ENCODE measurements at places on chromosomes 7 and 10. TPM values are rescaled to one million over a fixed set of nuclear protein-coding genes. Genes with fewer than 3 reads are reported as not detected.

GRCh38 chr10:105279101-105279500, 638.0 kb downstream of the SORCS3 start:
- DNase-seq: no peak

DNA sequence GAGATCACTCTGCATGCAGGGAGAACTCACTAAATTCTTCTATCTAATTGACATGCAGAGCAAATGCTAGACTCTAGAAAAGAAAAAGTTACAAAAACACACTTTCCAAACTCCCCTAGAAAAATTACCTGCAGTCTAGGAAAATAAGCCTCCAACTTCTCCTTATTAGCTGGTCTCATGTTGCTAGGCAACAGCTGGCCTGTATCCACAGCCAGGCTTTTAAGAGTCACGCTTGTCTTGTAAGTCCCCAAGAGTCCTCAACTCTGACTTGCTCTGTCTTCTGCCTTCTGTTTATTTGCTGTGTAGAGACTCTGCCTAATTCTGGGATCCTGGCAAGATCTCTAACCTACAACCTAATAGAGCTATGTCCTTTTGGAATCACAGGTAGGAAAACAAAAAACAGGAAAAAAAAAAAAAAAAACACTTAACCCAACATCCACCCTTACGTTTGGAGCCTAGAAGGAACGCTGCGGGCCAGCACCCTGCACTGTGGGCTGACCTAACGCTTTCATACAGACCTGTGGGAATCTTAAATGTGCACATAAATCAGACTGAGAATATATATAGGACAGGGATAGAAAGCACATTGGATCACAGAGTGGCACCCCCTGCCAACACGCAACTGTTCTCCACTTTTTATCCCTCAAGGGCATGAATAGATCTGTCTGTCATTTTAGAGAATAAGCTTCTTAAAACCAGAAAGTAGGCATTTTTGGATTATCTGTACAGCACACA, 117.0 kb upstream of the PTPRZ1 start:
- DNase-seq: no peak

DNA sequence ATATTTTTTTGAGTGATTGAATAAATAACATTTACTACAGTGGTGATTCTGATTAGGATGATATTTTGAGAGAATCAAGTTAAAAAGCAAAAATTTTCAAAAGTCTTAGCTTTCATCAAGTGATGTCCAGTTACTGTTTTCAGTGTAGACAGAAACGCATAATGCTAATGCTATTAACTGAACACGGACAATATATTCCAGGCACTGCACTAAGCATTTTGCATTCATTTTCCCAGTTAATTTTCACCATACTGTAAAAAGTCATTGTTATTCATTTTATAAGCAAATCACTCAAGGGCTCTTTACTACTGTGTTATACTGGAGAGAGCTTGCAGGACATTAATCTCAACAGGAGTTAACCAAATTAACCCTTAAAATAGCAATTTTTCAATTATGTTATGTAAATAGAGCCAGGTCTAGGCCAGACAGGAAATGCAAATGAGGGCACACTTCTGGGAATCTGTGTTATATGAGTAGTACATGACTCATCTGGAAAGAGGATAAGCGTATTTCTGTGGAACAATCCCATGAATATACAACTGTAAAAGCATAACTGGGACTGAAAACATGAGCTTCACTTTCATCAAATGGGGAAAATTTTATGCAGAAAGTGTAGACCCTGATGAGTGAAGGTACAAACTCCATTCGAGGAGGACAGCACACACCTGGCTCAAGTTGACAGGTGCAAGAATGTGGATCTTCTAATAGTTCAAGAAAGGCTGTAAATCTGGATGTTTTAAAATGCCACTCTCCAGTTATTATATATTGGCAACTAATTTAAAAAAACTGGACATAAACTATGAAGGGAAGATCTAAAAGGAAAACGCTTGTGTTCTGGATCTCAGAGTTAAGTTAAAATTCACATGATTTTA, 75.4 kb downstream of the ANK3 start:
- peak; percentile 83 for DNase-seq

DNA sequence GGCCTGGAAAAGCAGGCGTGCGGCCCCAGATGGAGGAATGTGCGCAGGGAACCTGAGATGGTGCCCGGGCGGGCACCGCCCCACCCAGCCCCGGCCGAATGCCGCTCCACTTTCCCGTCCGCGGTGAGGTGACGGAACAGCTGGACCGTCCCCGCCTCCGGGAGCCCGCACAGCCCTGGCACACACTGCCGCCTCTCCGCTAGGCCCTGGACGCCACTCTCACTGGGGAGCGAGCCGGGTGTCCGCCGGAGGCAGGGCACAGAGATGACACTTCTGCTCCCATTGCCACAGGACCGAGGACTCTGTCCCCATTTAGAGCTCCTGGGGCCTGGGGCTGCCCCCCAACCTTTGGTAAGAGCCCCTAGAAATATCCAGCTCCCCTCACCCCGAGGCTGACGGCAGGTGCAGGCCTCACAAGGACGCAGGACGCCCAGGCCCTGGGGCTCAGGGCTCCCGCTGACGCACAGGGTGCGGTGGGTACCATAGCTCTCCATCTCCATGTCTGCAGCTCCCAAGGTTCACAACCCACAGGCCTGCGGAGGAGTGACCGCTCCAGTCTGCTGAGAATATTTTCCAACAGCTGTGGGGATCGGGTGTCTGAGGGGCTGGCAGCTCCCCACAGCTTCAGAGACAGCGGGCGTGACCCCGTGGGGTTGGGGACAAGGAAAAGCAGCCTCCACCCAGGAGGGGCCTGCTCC, 52.2 kb upstream of the PDGFA start:
- no peak for DNase-seq

GRCh38 chr10:36181426-36182178, 539.5 kb upstream of the FZD8 start:
- DNase-seq: no peak

DNA sequence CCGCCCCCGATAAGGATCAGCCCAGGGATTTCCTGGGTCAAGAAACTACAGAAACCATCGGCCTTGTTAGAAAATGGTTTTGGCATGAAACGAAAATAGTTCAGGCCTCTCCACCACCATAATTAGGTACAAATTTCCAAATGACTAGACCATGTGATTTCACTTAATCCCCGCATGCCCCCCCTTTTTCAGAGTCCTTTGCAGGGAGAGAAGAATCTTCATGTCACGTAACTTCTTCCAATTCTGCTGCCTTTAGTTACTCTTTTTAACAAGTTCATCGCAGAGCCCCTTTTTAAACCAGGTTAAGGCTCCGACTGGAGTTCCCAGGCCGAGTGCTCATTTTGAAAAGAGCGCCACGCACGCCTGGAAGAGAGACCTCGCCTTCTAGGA, 3.4 kb downstream of the PDGFA start:
- DNase-seq: no peak

GRCh38 chr10:63491588-63492316, 26.0 kb upstream of the JMJD1C start:
- peak; percentile 78 for DNase-seq

DNA sequence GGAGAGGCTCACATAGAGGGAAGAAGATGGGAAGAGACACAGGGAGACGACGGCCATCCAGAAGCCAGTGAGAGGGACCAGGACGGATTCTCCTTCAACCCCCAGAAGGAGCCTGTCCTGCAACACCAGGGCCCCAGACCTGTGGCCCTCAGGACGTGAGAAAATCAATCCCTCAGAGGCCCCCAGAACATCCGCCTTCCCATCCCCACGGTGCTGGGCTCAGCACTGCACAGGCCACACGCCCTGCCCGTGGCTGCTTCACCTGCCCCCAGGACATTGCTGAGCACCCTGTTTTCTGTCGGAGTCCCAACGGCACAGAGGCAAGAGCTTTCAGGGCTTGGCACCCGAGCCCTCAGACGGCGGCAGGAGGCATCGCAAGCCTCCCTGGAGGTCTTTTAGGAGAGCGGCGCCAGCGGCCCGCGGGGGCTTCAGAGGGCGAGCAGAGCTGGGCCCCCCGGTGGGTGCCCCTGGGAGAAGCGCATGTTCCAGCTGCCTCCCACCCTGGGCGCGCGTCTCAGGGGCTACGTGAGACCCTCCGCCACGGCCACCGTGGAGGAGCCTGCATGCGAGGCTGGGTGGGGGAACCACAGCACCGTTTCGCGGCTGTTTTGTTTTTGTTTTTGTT, 42.8 kb downstream of the PDGFA start:
- DNase-seq: no peak

DNA sequence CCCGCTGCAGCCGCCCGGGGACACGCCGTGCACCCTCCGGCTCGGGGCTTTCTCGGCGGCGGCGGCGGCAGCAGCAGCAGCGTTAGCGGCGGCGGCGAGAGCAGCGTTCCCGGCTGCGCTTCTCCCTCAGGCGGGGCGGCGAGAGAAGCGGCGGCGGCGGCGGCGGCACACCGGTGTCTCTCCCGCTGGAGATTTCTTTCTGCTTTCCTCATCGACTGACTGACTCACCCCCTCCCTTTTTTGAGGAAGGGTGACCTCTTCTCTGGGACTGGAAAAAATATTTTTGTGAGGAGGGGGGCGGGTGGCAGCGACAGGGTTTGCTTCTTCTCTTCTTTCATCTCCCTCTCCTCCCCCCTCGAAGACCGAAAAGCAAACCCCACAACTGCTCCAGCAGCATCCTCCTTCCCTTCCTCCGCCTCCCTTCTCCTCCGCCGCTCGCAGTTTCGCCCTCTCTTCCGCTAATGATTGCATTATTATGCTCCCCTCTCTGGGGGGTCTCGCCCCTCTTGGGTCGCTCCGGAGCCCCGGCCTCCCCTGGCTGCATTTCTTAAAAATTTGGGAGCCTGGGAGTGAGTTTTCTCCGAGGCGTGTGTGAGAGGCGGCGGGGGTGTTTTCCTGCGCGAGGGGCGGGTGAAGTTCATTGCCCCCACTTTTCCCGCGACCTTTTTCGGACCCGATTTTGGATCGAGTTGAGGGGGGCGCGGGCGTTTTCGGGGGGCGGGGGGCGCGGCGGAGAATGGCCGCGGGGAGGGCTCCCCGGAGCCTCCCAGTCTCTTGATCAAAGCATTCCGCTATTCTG, 411 bp downstream of the AUTS2 start:
- DNase-seq: peak; percentile 47

- DNase-seq: peak; percentile 35
Observed at GRCh38 chr10:137031-137430, 1.8 kb downstream of the ZMYND11 start.

DNA sequence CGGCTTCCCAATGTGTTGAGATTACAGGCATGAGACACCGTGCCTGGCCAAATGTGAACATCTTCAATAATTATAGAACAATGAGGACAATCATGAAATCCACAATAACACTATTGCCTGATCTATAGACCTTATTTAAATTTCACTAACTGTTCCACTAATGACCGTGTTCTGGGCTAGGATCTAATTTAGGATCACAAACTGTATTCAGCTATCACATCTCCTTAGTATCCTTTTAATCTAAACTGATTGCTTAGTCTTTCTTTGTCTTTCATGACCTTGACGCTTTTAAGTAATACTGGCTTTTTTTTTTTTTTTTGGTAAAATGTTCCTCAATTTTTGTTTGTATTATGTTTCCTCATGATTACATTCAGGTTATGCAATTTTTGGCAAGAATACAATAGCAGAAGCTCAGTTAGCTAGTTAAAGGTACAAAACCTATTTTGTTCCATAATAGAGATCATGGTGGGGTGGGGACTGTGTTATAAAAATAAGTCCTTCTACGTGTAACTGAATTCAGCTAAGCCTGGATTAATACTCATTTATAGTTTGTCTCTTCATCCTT, 158.4 kb downstream of the AOAH start:
- no peak for DNase-seq

DNA sequence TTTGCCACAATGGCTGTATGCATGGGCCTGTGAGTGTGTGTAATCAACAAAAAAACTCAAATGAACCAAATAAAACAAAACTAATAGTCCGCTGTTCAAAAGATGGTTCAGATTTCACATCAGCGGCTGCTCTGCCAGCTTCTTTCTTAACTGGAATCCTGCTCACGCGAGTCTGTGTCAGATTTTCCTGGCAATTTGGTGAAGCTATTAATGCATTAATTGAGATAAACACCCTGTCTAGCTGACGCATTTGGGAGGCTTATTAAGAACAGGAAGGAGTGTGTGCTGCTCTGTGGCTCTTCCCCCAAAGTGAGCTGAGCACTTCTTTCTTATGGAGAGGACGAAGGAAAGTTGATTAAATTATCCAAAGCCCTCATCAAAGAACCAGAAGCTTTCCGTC, 336.6 kb upstream of the MKI67 start:
- DNase-seq: no peak

DNA sequence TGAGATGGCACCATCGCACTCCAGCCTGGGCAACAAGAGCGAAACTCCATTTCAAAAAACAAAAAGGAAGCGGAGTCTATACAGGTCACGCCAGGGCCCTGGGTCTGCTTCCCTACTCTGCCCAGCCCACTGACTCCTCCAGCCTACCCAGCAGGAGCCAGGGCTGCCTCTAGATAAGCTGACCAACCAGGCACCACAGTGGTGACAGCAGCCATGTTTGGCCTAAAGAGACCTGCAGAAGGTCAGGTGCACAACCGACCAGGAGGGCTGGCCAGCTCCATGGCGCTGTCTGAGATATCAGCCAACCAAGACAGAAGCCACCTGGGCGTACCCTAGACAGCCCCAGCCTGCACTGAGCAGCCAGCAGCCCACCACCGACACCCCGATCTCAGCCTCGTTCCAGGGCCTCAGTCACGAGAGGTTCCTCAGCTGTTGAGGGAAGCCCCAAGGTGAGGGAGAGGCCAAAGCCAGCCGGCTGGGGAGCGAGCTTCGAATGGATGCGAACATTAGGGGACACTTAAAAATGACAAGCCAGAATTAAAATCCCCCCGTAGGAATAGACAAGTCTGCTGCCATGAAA, 24.4 kb upstream of the PWWP2B start:
- DNase-seq: no peak

DNA sequence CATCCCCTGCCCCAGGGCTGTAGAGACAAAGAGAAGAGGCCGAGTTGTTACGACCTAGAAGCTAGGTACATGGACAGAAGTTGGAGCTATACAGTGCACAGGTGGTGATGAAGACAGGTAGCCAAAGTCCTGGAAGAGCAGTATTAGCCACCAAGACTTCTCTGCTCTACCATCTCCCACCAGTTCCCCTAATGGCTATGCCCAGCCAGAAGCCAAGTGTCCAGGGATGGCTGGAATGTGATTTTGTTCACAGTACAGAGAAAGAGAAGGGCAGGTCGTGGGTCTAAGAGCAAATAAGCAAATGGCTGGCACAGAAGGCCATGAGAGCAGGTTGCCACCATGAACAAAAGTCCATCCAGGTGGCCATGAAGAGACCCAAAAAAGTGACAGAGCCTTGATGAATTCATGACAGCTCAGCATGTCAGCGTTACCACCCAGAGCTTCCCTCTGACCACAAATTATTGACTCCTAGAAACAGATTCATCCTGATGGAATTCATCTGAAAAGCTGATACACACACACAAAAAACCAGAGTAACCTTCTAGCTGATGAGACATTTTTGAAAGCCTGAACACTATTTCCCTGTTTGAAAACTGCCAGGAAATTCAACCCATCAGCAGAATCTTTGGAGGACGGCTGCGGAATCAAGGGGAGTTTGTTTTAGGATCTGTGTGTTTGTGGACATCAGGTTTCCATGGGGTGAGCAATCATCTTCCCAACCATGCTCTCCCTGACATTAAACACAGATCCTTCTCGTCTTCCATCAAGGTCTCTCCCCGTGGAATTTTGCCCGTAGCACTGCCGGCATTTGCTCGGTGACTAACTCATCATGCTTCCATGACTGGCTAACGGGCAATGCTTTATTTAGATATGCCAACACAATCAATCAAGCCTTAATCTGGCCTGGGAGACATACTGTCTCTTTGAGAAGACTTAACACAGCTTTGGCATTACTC, 906.7 kb upstream of the AUTS2 start:
- peak; percentile 98 for DNase-seq

MDFIC gene
- total RNA-seq: 19.1 TPM

MALRD1 gene
- total RNA-seq: not detected

ITPRID1 gene
- total RNA-seq: not detected

HKDC1 gene
- total RNA-seq: 3.4 TPM

MUC3A gene
- not detected for total RNA-seq

HYCC1 gene
- total RNA-seq: 136 TPM

INHBA gene
- total RNA-seq: 2.1 TPM

DRGX gene
- not detected for total RNA-seq

HMX3 gene
- total RNA-seq: not detected
